ENCODE measurements at places on chromosomes 3 and 15. TPM values are rescaled to one million over a fixed set of nuclear protein-coding genes. Genes with fewer than 3 reads are reported as not detected.

The GP9 gene
- total RNA-seq = not detected

The ATP8B4 gene
- 0.04 TPM for total RNA-seq

GRCh38 chr3:49469037-49469935 is 781 bp upstream of the DAG1 start:
- peak; percentile 43 for DNase-seq

- DNase-seq = peak; percentile 76
Measured at GRCh38 chr3:141050576-141051442, at the start of gene SPSB4. Gene SPSB4, plus strand, starts transcription at chr3:141051347. Its CDS starts 14,758 bp downstream, at chr3:141066105.

DNA sequence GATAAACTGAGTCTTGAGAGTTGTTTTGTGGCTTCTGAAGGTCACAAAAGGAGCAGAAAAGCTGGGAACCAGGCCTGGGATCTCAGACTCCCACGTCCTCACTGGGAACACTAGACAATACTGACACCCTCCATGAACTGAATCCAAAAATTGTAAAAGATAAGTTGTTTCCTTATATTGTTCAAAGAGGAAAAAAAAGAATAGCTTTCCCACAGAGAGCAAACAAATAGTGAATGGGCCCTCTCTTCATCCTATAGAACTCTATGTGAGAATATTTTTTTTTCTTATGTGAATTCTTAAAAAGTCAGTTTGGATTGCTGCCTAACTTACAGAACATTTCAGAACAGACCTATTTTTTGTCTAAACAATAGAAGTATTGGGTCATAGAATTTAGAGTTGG is 203.5 kb downstream of the MECOM start:
- no peak for DNase-seq

GRCh38 chr15:80852676-80853075 is 73.5 kb downstream of the CEMIP start:
- no peak for DNase-seq

The PLAAT1 gene
- 11.6 TPM for total RNA-seq

DNA sequence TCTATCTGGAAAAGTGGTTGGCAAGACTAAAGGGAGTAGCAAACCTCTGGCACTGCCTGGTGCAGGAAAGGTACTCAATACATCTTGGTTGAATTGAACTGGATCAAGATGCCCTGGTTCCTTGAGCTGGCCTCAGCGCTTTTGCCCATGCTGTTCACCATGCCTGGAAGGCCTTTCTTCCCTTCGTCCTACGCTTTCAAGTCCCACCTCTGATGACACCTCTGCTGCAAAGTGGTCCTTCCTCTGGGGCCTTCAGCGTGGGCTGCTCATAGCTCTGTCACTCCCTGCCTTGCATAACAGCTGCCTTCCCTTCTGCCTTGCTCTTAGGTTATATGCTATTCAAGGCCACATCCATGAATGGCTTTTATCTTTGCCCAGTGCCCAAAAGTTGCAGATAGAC is 23.0 kb downstream of the ITGA11 start:
- no peak for DNase-seq

DNA sequence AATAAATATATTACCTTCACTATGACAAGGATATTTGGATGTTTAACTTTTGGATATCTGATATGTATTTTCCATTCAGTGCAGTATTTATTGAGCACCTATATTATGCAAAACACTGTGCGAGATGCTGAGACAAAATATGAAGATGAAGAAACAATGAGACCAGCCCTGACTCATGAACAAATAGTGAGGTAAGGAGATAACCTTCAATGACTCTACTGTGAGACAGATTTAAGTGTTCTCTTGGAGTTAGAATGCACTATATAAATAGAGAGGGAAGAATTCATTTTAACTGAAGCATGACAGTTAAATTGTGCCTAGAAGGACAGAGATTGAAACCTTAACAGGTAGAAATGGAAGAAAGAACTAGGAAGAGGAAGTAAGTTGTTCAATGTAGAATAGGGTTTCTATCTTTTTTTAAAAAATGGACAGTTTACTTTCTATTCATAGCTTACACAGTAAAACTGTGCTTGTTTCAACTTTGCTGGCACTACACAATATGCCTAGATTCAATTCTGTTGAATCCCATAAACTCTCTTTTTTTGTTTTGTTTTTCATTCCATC is 124.2 kb downstream of the ZBTB20 start:
- no peak for DNase-seq

DNA sequence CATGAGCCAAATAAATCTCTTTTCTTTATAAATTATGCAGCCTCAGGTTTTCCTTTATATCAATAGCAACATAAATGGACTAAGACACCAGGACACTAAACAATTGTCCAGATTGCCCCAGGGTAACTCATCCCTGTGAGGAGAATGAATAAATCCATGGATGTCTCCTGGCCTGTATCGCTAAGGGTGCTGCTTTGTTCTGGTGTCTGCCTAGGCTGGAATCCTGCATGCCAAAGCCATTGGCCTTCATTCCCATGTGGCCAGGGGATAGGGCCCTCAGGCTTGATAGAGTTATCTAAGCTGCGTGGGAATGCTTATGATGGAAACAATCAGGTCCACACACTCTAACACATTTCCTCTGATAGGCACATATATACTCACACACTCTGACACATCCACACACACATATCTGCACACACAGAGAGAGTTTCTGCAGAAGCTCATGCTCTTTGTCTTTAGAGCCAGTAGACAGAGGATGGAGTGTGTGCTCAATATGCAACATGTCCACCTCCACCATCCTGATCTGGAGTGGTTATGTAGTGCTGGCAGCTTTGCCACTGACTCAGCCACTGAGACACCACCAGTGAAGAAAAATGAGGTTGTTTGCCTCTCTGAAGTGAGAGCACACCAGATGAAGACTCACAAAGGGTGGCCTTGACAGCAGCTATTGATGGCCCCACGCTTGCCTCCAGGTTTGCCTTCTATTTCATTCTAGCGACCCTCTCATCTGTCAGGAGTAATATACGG is 24.0 kb upstream of the DGKG start:
- no peak for DNase-seq

DNA sequence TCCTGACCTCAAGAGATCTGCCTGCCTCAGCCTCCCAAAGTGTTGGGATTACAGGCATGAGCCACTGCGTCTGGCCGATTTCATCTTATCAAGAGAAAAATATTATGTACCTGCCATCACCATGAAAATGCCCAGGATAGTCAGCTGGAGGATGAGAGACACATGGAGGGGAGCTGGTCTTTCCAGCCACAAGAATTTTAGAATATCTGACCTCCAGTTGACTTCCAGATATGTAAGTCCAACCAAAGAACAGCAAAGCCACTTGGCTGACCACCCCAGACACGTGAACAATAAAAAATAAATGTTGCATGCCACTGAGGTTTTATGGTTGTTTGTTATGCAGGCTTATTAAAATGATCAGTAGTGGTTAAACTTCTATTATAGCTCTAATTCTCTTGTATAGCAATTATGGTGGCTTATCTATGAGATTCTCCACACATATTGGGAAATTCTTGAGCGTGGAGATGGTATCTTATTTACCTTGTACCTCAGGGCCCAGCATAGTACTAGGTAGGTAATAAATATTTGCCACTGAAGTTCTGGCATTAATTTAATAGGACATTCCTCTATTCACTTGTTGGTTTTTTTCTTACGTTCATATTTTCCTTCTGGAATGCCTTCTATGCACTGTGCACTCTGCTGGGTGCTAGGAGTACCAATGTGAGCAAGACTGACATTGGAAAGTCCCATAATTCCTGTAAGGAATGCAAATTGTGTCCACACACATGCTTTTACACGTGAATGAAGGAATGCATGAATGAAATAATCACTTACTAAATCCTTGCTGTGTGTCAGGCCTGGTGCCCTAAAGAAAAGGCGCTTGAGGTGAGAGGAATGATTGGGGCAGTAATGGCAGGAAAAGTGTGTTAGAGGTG is 77.6 kb downstream of the EDEM1 start:
- no peak for DNase-seq

DNA sequence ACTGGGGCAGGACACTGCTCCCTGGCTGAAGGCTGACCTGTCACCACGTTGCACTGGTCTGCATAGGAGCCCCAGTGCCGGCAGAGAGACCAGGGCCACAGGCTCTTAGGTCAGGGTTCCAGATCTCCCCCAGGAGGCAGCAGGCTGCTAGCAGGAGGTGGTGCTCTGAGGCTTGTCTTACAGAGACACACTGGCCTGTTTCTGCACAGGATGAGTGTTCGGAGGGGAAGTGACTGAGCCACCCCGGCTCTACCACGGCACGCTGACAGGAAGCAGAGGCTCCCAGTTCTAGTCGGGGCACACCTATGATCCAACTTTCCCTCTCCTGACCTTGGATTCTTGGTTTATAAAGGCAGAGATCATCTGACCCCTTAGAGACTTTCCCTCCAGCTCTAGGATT is 8.6 kb downstream of the FBXL22 start:
- DNase-seq = no peak

The MEX3B gene
- total RNA-seq = 4.3 TPM

The SRGAP3 gene
- total RNA-seq = 1.8 TPM

The IGSF11 gene
- 0.18 TPM for total RNA-seq

The SUSD5 gene
- total RNA-seq = not detected

DNA sequence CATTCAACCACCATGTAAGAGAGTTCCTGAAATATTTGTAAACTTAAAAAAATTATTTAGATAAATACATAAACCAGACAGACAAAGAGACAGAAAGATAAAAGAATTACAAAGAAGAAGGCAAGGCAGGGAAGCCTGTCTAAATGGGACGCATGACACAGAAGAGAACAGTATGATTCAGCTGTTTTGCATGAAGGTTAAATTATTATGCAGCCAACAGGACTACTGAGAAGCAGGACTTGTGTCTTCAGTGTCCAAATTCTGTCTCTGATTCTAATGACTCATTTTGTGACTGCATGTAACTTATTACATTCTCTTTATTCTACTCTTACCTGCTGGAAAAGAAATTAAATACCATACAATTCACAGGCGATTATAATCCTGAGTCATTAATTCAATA is 340.4 kb upstream of the KCNMB2 start:
- DNase-seq = no peak

The AHSG gene
- total RNA-seq = not detected

DNA sequence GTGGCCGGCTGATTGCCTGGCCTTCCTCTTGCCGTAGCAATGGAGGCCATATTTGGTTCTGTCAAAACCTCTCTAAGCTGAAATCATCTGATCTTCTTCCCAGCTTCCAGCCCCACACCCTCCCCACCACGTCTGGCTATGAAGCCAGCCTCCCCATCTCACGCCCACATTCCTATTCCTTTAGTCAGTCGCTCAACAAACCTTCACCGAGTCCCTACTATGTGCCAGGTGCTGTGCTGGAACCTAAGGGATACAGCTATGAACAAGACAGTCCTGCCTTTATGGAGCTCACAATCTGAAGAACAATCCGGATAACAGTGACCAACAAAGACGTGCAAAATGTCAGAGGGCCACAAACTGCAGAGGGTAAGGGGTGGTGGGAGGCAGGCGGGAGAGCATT is 31.9 kb upstream of the SMAD6 start:
- DNase-seq = no peak

The PRR23C gene
- total RNA-seq = not detected

The ITGA11 gene
- total RNA-seq = 0.41 TPM

DNA sequence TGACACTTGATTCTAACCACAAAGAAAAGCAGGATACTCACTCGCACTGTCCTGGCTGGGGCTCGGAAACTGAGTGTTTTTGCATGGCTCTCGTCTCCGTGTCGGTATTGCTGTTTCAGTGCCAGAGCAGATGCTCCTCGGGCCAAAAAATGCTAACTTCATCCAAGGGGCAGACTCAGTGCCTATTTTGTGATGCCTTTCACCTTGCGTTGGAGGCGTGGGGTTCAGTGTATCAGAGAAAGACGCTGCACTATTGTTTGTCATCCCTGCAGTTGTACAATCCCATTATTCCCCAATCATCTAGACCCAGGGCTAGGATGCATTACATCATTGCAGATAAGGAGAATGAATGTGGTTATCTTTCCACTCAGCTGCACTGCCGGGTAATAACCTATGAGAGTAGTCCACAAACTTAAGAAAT is 1.4 kb downstream of the CACNA2D3 start:
- DNase-seq = no peak

All from H4 (cell line).